ENCODE measurements at places on chromosomes 7 and 10.

- DNase-seq, result no peak
These were observed 588.6 kb upstream of the MKI67 start for GRCh38 chr10:128714644-128715415.

GRCh38 chr10:32938554-32939061 is 19.4 kb downstream of the ITGB1 start:
- no peak for DNase-seq

DNA sequence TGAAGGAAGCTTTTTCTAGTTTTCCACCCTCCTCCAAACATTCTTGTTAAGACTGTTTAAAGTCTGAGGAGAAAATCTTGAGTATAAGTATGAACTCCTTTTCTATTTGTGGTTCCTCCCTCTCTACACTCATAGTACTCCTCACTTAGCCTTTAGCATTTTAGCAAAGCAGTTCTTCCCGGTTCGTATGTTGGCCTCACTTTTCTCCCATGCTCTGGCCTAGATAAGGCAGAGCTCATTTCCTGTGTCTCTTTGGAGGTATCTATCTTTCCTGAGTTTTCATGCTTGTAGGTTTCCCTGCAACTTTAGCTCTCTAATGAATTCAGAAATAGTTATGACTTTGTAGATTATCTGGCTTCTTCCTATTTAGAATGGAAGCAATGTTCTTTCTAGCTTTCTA is 5.9 kb upstream of the OR2F1 start:
- no peak for DNase-seq

- DNase-seq, result no peak
These were observed 24.6 kb upstream of the WNT2 start for GRCh38 chr7:117347480-117347879.

DNA sequence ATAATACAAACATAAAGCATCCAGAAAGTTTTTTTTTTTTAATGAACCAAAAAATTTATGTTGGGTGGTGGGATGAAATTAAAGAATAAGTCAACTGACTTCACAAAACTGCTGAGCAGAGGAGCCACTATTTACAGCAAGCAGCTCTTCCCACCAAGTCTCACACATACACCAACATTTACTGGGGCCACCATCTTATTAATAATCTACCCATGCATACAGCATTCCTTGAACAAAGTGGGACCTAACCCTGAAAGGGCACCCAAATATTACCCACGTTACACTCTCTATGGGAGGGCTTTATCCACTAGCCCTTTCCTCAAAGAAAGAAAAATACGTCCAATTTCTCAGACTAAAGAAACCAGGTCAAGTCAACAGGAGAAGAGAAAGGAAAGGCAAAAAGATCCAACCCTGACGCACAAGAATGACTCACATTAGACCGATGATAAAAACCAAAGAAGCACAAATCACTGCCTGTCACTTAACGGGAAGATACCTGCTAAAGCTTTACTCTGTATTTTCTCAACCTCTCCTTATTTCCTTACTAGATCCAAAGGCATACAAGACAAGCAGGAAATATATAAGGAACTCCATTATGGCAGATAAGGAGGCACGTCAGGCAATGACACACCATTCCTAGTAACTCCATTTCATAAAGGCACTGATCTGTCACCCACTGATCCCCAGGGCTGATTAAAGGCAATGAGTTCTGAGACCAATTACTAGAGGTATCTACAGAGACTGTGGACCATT is 141.8 kb upstream of the ASAH2 start:
- DNase-seq, result no peak

DNA sequence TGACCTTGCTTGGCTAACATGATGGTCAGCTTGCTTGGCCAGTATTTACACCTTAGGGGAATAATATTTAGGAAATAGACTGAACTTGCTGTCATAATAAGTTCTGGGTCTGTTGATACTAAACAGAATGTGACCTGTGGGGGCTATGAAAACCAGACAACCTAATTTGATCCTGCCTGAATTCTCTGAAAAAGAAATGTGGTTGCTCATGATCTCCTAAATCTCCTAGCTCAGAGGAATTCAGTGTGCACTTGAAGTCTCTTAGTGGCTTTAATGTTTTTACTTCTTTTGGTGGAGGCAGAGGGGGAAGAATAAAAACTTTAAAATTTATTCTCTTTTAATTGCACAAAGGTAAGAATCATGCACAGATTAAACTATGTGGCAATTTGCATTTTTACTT is 205.2 kb downstream of the SEC23IP start:
- DNase-seq, result no peak

- DNase-seq, result no peak
These were observed 727.8 kb downstream of the GRM8 start for GRCh38 chr7:126524967-126525366.

DNA sequence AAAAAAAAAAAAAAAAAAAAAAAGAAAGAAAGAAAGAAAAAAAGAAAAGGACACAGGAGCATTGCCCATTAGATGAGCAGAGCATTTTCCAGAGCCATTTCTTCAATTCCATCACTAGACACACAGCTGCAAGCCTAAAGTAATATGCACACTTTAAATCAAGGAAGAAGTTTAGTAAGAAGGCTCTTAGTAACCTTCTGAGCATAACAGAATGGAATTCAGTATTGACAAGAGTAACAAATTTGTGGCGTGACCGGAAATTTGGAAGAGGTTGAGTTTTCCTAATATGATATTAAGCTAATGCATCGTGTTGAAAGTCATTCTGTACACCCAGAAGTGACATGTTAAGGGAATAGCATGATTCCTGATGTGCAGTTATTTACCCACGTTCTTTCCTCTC is 35.3 kb downstream of the SMURF1 start:
- DNase-seq, result no peak

DNA sequence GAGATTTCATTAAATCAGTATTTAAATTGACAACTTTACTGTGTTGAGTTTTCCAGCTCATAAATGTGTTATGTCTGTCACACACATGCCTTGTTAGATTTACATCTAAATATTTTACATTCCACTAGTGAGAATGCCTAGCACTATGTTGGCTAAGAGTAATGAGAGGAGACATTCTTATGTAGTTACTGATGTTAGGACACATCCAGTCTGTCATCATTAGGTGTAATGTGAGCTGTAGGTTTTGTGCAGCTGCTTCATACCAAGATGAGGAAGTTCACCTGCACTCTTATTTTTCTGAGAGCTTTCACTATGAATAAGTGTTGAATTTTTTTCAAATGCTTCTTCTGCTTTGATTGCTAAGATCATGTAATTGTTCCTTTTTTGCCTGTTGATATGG is 218.0 kb upstream of the IGFBP3 start:
- DNase-seq, result no peak

DNA sequence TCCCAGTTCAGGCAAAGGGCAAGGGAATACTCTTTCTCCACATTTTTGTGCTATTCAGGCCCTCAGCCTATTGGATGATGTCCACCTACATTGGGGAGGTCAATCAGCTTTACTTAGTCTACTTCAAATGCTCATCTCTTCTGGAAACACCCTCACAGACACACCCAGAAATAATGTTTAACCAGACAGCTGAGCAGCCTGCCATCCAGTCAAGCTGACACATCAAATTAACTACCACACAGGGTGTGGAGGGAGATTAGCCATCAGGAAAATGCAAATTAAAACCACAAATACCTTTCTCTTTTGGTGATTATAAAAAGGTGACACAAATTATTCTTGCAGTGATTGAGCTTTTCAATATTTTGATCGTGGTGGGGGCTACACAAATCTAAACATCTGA is 74.7 kb upstream of the FZD8 start:
- DNase-seq, result no peak

DNA sequence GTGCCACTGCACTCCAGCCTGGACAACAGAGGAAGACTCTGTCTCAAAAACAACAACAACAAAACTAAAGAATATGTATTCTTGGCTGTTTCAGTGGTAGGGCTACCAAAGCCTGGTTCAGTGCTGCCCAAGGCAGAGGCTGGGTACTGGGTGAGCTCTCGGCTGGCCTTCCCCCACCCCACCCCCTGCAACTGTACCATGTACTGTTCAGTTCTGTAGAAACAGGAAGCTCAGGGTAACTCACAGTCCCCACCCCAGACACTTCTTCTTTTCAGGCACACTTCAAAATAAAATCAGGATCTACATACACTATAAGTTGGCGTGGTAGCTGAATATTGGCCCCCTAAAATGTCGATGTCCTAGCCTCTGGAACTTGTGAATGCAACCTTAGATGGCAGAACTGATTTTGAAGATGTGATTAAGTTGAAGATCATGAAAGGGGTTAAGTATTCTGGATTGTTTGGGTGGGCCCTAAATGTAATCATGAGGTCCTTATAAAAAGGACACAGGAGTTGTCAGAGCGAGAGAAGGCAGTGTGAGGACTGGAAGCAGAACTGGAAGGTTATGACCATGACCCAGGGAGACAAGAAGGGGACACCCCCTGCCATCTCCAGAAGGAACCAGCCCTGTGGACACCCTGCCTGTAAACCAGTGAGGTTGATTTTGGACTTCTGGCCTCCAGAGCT is 31.2 kb downstream of the TBXAS1 start:
- DNase-seq, result no peak

DNA sequence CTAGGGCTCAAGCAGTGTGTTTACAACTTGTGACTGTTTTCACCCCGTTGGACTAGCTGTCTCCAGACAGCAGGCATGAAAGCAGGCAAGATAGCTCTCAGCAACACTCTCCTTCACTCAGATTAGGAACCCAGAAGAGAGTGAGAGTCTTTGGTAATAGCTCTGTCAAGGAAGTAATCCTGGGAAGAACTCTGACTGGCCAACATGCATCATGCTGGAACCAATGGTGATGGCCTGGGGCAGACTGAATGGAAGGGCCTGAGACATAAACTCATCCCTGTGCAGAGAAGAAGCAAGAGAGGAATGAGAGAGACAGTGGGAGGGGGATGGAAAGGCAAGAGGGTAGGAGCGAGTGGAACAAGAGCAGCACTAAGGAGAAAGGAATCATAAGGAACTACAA is 48.9 kb downstream of the AKR1D1 start:
- no peak for DNase-seq

GRCh38 chr7:99971242-99971641 is 4.6 kb downstream of the AZGP1 start:
- no peak for DNase-seq

- no peak for DNase-seq
These were observed 157.1 kb upstream of the SHH start for GRCh38 chr7:155969192-155969929.

DNA sequence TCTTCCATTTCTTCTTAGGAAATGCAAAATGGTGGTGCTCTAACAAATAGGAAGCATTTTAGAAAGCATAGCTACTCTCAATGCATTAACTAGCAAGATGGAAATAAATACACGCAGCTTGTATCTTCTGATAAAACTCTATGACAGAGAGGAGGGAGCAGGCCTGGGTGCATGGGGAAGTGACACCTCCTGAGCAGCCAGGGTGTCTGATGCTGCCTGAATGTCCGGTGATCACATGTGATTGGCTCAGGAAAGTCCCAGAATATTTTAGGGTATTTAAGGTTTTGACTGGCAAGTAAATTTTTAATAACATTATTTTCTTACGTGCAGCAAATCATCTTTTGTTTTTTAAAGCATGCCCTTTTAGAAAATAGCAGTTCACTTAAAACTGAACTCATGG is 261.0 kb upstream of the KLF6 start:
- DNase-seq, result no peak

DNA sequence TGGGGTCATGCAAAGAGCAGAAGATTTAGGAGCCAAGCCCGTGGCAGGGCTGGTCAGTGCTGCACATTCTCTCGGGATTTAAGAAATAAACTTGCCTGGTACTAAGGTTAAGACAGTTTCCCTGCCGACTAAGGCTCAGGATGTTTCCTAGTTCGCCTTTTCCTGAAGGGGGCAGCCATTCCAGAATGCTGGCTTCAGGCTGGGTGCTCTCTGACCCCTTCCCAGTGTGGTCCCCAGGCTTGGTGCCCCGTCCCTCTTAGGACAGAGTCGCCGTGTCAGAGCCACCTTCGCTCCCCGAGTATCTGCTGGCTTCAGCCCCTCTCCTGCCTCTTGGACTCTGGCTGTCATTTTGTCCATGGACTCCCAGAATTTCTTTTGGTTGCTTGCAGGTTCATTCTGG is 117.2 kb downstream of the ELFN1 start:
- DNase-seq, result no peak

All from stimulated activated CD4-positive, alpha-beta T cell treated with anti-CD3 and anti-CD28 coated beads, Interleukin-1b, Interleukin-23, amount 100 ng/mL, for 24 hours (primary cell).